Effector CD4-positive, alpha-beta T cell (primary cell): ENCODE measurements at places on chromosomes 3 and 15.

- no peak for DNase-seq
Observed at GRCh38 chr3:58962040-58962651, 87.7 kb downstream of the CFAP20DC start.

DNA sequence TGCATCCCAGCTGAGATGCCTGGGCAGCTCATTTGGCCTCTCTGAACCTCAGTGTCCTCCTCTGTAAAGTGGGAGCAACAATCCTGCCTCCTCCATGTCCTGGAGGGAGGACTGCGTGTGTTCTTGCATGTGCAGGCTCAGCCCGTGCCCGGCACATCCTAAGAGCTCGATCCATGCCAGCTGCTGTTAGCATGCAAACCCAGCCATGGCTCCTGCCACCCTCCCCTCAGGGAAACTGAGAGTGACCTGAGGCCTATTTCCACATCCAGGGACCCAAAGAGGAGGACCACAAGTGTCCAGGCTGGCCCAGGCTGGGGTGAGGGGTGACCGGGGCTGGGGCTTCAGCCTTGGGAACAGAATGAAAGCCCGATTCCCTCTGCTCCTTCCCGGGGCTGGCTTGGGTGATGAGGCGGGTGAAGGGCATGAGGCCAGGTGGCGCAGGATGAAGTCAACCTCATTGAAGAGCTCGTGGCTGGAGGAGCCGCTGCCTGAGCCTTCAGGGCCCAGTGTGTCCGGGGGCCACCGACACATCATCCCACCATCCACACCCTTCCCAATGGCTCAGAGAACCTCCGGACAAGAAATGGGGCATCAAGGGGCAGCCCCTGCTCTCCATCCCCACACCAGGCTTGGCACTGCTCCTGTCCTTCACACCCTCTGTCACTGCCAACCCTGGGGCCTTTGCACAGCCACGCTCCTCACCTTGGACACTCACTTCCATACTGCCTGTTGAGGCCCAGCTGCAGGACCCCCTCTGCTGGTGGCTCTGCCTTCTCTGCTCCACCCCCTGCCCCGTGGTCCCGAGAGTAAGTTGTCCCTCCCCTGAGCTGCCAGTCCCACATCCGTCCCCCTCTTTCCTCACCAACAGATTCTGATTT lies 42.5 kb downstream of the ADAMTS7 start:
- no peak for DNase-seq

GRCh38 chr3:172606021-172606420 lies 82.8 kb upstream of the TNFSF10 start:
- DNase-seq, result no peak

DNA sequence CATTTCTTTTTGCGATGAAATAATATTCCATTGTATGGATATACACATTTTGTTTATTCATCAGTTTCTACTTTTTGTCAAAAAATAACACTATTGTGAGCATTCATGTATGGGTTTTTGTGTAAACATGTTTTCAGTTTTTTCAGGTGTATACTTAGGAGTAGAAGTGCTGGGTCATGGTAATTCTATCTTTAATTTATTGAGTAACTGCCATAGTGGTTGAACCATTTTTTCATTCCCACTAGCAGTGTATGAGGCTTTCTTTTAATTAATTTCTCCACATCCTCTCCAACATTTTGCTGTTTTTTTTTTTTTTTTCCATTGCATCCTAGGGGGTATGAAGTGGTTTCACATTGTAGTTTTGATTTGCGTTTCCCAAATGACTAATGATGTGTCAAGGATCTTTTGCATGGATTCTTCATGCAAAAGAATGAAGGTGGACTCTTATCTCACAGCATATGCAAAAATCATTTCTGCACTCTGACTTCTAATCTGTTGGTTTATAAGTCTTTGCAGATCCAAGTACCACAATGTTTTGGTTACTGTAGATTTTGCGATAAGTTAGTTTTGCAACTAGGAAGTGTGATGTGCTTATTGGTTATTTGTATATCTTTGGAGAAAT lies 12.6 kb downstream of the ATP2C1 start:
- no peak for DNase-seq

DNA sequence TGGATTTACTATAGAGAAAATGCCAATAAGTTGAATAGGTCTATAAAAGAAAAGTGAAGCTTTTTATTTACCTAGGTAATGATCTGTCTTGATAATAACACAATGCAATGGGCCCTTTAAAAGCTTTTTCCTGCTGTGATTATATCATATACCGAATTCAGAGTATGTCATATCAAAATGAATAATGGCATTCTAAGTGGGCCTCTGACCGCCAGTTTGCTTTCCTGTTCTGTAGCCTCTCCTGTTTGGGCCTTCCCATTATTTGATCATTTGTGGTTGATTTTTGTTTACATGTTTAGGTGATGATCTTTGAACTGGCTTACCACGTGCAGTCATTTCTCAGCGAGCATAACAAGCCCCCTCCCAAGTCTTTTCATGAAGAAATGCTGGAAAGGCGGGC lies 14.9 kb downstream of the EIF2AK4 start:
- no peak for DNase-seq

DNA sequence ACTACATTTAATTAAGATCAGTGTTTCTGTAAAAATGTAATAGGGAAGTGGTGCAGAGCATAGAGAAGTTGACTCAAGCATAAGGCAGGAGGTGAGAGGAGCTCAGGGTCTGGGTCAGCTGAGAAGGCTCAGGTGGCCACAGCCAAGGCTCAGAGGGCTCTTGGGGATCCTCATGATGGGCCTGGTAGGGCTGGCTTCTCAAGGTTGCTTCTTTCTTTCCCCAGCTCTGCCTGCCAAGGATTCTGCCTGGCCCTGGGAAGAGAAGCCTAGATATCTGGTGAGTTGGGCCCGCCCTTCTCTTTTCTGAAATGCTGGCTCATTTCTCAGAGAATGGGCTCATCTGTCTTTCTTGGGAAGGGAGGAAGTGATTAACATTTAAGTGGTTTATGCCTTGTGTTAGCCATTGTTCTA lies 6.5 kb downstream of the ZNF589 start:
- no peak for DNase-seq

GRCh38 chr3:46576879-46577278 lies 10.8 kb upstream of the LRRC2 start:
- DNase-seq, result no peak

GRCh38 chr3:181086011-181086410 lies 96.5 kb upstream of the DNAJC19 start:
- no peak for DNase-seq

- no peak for DNase-seq
Observed at GRCh38 chr15:70853318-70853972, 512 bp downstream of the LARP6 start.

- no peak for DNase-seq
Observed at GRCh38 chr3:65356331-65357248, 668.8 kb upstream of the ADAMTS9 start.

DNA sequence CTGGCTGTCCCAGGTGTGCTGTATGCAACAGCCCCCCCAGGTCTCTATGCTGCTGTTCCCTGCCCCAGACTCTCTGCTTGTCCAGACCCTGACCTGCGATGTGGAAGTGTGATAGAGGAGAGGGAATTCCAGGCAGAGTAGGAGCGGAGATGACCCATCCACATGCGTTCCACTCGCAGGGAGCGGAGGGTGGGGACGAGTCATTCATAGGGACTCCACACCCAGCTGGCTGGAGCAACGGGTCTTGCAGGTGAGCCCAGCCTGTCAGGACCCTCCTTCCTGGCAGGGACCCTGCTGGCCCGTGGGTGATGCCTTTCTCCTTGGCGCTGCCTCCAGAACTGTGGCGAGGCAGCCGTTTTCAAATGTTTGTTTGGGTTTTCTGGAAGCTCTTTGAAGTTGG lies 58.8 kb downstream of the CEMIP start:
- DNase-seq, result no peak
